ENCODE measurements at places on chromosomes 12 and 14.

- DNase-seq: no peak
Observed at GRCh38 chr12:72502546-72502945, 230.4 kb downstream of the TRHDE start.

GRCh38 chr12:22272335-22273151, 62.0 kb downstream of the ST8SIA1 start:
- DNase-seq: no peak

- DNase-seq: no peak
Observed at GRCh38 chr14:61887628-61888027, 125.4 kb downstream of the SNAPC1 start.

DNA sequence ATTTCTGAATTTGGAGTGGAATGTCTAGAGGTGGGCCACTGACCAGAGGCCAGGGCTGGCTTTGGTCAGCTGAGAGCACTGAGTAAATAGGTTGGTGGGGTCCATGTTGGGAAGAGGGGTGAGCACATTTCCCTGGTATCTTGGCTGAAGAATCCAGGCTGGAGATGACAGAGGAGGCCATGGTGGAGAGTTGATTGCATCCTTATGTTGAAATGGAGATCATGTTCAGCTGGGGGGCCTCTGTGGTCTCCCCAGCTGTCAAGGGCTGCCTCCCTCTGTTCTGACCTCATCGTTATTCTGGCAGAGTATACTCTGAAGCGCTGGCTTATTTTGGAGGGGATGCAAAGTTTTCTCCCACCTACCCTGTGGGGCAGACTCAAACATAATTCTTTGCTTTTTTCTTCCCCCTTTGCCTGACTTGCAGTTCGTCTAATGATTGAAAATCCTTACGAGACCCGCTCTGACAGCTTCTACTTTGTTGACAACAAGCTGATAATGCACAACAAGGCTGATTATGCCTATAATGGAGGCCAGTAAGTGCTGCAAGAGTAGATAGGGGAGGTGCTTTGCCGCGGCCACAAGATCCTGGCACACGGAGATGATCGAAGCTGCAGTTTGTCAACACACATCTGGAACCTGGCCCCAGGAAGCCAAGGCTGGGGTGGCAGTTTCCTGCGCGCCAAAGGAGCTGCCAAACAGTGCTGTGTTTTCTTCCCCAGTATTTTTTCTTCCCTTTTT, 6.0 kb upstream of the ACADS start:
- DNase-seq: no peak

Data from omental fat pad (tissue), 4 donors.